ENCODE measurements at places on chromosomes 3 and 15.

DNA sequence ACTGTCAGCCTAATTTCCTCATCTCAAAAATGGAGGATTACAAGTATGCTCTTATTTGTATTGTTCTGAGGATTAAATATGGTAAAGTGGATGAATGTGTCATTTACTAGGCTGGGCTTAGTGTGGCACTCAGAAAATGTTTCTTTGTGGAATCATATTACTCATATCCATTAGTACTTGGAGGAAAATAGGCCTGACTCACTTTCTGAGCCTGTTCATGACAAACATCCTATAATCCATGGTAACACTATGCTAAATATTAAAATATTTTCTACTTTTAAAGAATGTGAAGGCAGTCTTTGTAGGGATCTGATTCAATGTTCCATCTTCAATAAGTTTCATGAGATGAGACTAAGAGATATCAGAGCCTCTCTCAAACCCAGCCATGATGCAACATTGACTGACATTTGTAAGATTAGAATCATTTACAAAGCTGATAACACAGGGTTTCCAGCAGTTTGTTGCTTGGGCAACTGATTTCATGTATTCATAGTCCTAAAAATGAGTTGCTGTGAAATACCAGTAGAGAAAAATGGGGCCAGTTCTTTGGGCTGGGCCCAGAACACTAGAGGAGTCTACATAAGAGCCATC is 1048.5 kb downstream of the NTRK3 start:
- no peak for DNase-seq

GRCh38 chr3:45795882-45796765 is at the start of gene SLC6A20:
SLC6A20 (minus strand) TSS chr3:45796536; CDS start chr3:45796419, 117 bp downstream.
- DNase-seq: no peak

GRCh38 chr3:73604451-73604850 is 20.3 kb downstream of the PDZRN3 start:
- no peak for DNase-seq

DNA sequence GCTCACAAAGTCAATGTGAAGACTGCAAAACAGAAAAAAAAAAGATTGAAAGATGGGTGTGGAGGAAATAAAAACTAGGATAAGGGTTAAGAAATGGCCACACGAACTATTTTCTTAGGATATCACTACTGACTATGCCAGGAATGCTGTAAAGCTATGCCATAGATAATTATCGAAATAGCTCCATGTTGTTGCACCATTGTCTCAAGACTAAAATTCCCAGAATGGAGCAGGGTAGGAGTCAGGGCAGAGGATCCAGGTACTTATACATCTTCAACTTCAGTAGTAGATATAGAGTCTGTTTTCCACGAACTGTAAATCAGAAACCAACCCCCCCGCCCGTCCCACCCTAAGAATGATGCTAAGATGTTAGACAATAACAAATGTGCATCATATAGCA is 302.2 kb downstream of the NAALADL2 start:
- DNase-seq: no peak

- DNase-seq: no peak
Measured at GRCh38 chr3:39733804-39734203, 75.6 kb upstream of the MYRIP start.

GRCh38 chr15:80934761-80935221 is 54.8 kb downstream of the MESD start:
- DNase-seq: no peak

GRCh38 chr3:179624451-179624850 is 19.9 kb downstream of the NDUFB5 start:
- DNase-seq: no peak

- no peak for DNase-seq
Measured at GRCh38 chr3:170734735-170735065, 135.3 kb downstream of the RPL22L1 start.
